Thyroid gland (tissue), 4 donors: ENCODE measurements at places on chromosomes 13 and 19.
A peak's percentile ranks its signal among the peaks of the same experiment; 100 is the strongest.

GRCh38 chr13:111990362-111990761, 76.6 kb upstream of the SOX1 start:
- no peak overlapping the region for H3K27ac ChIP-seq
- H3K36me3 ChIP-seq, result no peaks in the 10 kb centered on the region
- H3K27me3 ChIP-seq, result no peaks in the 10 kb centered on the region

DNA sequence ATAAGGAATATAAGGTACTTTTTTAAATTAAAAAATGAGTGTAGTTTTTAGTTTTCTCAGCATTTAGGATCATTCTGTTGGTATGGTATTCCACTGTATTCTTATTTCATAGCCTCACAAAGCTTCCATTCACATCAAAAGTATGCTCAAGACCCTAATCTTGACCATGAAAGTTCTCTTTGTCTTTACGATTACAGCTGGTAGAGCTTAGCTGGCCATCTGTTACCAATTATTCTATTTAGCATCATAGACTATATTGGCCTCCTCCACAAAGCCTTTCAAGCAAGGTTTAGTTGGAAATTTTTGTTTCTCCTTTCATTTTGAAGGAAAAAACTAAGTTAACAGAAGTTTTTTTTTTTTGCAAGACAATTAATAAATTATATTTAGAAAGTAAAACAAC, 245.1 kb downstream of the KCTD12 start:
- DNase-seq, result no peak
- no peaks in the 10 kb centered on the region for H3K4me1 ChIP-seq
- no peaks in the 10 kb centered on the region for H3K27me3 ChIP-seq
- H3K4me3 ChIP-seq, result no peak overlapping the region

- peaks cover 41% of the 10 kb centered on the region for H3K36me3 ChIP-seq
- peaks cover 19% of the 10 kb centered on the region for H3K4me1 ChIP-seq
- H3K4me3 ChIP-seq, result no peak overlapping the region
- H3K27me3 ChIP-seq, result no peaks in the 10 kb centered on the region
Measured at GRCh38 chr19:47503130-47503825, 11.6 kb downstream of the NAPA start.

- no peak overlapping the region for H3K27ac ChIP-seq
- no peak overlapping the region for H3K4me3 ChIP-seq
- DNase-seq, result no peak
- H3K27me3 ChIP-seq, result no peaks in the 10 kb centered on the region
Measured at GRCh38 chr19:4174213-4174894, 8.0 kb downstream of the SIRT6 start.

DNA sequence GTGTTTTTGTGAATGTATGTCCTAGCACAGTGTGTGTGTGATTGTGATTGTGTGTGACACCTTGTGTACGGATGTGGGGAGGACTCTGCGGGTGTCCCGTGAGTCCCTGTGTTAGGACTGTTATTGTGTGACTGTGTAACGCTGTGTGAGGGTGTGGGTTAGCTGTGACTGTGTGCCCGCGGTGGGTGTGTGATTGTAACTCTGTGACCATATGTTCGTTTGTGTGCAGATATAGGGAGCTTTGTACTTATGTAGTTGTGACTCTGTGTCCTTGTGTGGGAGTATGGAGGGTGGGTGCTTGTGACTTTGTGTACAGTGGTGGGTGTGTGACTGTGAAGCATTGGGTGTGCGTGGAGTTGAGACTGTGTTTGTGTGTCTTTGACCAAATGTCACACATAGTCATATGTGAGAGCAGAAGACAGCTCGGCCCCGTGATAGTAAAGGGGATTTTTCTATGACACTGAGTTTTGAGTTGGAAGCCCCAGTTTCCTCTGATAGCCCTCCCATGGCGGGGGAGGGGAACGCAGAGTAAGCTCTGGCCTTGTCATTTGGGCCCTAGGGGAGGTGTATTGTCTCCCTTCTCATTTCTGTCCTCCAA, 949 bp upstream of the ZNF260 start:
- no peaks in the 10 kb centered on the region for H3K36me3 ChIP-seq
- H3K4me3 ChIP-seq, result peak overlapping the region; percentile 69
- H3K27me3 ChIP-seq, result no peaks in the 10 kb centered on the region
- DNase-seq, result no peak

GRCh38 chr19:3003046-3003445, 25.7 kb downstream of the TLE6 start:
- H3K36me3 ChIP-seq, result peaks cover 25% of the 10 kb centered on the region
- H3K4me3 ChIP-seq, result no peak overlapping the region
- no peaks in the 10 kb centered on the region for H3K4me1 ChIP-seq
- no peak overlapping the region for H3K27ac ChIP-seq
- H3K27me3 ChIP-seq, result no peaks in the 10 kb centered on the region

GRCh38 chr13:98217597-98217996, 40.5 kb upstream of the RNF113B start:
- peaks cover 81% of the 10 kb centered on the region for H3K4me1 ChIP-seq
- no peaks in the 10 kb centered on the region for H3K36me3 ChIP-seq
- DNase-seq, result no peak
- H3K27ac ChIP-seq, result peak overlapping the region; percentile 74

GRCh38 chr13:44350775-44351504, 22.7 kb upstream of the SERP2 start:
- peaks cover 14% of the 10 kb centered on the region for H3K4me1 ChIP-seq
- no peak for DNase-seq
- no peaks in the 10 kb centered on the region for H3K27me3 ChIP-seq
- H3K36me3 ChIP-seq, result no peaks in the 10 kb centered on the region
- no peak overlapping the region for H3K4me3 ChIP-seq
- peak overlapping the region; percentile 17 for H3K27ac ChIP-seq

DNA sequence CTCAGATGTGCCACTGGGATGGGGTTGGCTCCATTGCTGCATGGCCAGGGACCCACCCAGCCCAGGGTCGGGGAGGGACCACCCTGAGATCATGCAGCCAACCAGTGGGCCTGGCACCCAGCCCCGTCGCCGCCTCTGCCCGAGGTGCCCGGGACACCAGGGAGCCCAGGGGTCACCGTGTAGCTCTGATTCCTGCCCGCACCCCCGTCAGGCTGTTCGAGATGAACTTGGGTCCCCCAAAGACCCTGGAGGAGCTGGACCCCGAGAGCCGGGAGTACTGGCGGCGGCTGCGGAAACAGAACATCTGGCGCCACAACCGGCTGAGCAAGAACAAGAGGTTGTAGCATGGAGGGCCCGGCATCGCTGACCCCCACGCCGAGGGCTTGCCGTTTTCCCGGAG, 4.6 kb downstream of the MRPL54 start:
- DNase-seq, result no peak
- H3K27ac ChIP-seq, result no peak overlapping the region
- peaks cover 20% of the 10 kb centered on the region for H3K36me3 ChIP-seq
- no peaks in the 10 kb centered on the region for H3K27me3 ChIP-seq
- no peak overlapping the region for H3K4me3 ChIP-seq

DNA sequence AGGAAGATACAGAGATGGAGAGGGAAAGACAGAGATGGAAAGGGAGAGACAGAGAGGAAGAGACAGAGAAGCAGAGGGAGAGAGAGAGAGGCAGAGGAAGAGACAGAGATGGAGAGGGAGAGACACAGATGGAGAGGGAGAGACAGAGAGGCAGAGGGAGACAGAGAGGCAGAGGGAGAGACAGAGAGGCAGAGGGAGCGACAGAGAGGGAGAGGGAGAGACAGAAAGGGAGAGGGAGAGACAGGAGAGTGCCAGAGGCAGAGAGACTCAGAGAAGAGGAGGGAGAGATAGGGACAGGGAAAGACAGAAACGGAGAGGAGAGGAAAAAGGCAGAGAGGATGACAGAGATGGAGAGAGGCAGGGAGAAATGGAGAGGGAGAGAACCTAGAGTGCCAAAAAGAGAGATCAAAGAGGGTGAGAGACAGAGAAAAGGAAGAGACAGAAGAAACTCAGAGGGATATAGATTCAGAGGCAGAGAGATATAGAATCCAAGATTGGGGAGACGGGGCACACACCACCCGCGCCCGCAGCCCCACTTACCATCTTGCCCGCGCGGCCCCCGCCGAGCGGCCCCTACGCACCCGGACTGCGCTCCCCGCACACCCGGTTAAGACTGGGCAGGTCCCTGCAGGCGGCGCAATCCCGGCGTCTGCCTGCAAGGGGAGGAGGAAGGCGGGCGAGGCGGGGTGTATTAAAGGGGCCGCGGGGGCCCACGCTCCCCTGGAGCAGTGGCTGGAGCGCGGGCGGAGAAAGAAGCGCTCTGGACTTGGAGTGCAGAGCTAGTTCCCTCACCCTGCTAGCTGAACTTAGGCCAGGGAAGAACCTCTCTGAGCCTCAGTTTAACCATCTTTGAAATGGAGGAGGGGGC, 10.7 kb downstream of the TM6SF2 start:
- H3K27ac ChIP-seq, result no peak overlapping the region
- H3K27me3 ChIP-seq, result no peaks in the 10 kb centered on the region
- DNase-seq, result no peak
- H3K36me3 ChIP-seq, result no peaks in the 10 kb centered on the region
- peaks cover 6% of the 10 kb centered on the region for H3K4me1 ChIP-seq
- no peak overlapping the region for H3K4me3 ChIP-seq

DNA sequence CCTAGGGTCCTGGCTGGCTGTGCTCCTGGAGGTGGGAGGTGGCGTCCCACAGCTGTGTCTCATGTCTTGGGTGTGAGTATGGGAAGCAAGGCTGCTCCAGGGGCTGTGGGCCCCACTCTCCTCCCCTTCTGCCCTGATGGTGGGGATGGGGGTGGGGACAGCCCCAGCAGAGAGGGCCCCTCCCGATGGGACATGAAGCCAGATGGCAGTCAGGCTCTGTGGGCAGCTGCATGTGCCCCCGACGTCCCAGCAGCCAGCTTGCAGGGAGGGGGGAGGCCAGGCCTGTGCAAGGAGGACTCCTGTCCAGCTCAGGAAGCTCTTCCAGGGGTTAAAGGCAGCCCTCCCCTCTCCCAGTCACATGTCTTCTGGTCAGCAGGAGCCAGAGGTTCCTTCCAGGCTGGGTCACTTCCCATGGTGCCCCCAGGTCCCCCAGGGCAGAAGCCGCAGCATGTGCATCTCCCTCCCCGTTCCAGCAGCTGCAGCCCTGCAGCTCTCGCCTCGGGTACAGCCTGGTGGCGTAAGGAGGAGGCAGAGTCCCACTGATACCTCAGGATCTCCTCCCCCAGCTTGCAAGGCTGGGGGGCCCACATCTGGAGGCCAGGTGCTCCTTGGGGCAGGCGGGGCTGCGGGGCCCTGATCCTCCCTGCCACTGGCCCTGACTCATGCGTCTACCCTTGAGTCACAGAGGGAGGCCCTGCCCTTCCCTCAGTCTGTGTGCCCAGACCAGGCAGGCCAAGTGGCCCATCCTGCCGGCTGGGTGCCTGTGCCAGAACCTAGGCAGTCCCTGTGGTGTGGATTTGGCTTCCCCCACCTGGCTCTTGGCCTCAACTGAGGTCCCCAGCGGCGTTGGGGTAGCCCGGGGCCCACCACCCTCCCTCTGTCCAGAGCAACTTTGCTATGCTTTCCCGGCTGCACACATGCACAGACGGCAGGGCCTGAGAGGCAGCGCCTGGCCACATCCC, 13.0 kb downstream of the YIPF2 start:
- DNase-seq, result no peak
- H3K4me1 ChIP-seq, result no peaks in the 10 kb centered on the region
- no peak overlapping the region for H3K27ac ChIP-seq
- no peaks in the 10 kb centered on the region for H3K27me3 ChIP-seq

GRCh38 chr19:28456252-28456651, 756.7 kb downstream of the UQCRFS1 start:
- H3K4me3 ChIP-seq, result no peak overlapping the region
- no peaks in the 10 kb centered on the region for H3K4me1 ChIP-seq
- H3K27ac ChIP-seq, result no peak overlapping the region
- H3K27me3 ChIP-seq, result no peaks in the 10 kb centered on the region

- no peaks in the 10 kb centered on the region for H3K27me3 ChIP-seq
- H3K4me1 ChIP-seq, result no peaks in the 10 kb centered on the region
- H3K27ac ChIP-seq, result no peak overlapping the region
- peaks cover 43% of the 10 kb centered on the region for H3K36me3 ChIP-seq
Measured at GRCh38 chr19:7560255-7560654, 24.7 kb downstream of the PNPLA6 start.

DNA sequence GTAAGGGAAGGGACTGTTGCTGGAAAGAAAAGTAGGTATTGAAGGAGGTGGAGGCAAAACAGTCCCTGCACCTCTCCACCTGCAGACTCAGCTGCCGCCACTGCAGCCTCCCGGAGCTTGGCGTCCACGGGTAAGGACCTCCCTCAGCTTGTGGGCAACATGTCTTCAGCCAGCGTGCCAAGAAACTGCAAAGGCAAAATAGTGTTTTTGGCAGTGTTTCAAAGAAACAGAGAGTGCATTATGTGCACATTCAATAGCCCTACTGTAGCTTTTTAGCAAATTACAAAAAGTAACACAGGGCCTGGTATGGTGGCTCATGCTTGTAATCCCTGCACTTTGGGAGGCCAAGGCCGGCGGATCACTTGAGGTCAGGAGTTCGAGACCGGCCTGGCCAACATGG, 57.4 kb downstream of the ATP11A start:
- no peaks in the 10 kb centered on the region for H3K27me3 ChIP-seq
- no peak overlapping the region for H3K4me3 ChIP-seq
- H3K36me3 ChIP-seq, result no peaks in the 10 kb centered on the region
- no peaks in the 10 kb centered on the region for H3K4me1 ChIP-seq

GRCh38 chr19:41997121-41997850, 3.3 kb upstream of the ATP1A3 start:
- H3K27me3 ChIP-seq, result peaks cover 14% of the 10 kb centered on the region
- no peak overlapping the region for H3K27ac ChIP-seq
- H3K36me3 ChIP-seq, result no peaks in the 10 kb centered on the region

DNA sequence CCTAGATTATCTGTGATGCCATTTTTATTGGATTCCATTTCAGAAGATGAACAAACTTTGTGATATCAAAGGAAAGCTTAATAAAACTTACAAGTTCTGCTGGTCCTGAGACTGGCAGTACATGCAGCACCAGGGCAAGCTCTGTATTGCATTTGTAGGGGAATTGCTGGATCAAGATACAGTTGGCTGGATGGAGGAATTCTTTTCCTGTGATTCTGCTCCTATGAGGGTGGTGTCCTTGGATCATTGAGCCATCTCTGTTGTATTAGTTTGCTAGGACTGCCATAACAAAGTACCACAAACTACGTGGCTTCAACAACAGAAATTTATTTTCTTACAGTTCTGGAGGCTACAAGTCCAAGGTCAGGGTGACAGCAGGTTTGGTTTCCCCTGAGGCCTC, 33.9 kb upstream of the CSNK1A1L start:
- no peaks in the 10 kb centered on the region for H3K27me3 ChIP-seq
- no peak overlapping the region for H3K4me3 ChIP-seq
- H3K36me3 ChIP-seq, result no peaks in the 10 kb centered on the region
- no peaks in the 10 kb centered on the region for H3K4me1 ChIP-seq
- no peak overlapping the region for H3K27ac ChIP-seq

DNA sequence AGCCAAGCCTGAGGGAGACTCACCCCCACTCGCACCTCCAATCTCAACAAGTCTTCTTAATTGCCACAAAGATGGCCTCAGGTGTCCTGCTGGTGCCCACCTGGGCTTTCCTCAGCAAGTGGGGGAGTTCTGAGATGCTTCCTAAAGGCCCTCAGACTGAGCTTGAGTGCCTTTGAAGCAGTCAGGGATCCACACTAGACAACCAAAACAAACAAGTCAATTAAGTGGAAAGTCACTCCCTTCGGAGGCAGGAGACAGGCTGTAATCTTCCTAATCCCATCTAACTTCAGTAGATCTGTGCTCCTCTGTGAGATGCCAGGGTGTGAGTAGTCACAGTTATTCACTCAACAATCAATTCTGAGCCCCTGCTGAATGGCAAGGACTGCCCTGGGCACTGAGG, 68.3 kb upstream of the SERP2 start:
- no peak overlapping the region for H3K27ac ChIP-seq
- no peak overlapping the region for H3K4me3 ChIP-seq
- no peak for DNase-seq
- H3K4me1 ChIP-seq, result peaks cover 49% of the 10 kb centered on the region
- no peaks in the 10 kb centered on the region for H3K27me3 ChIP-seq
